ENCODE measurements at places on chromosomes 13 and 19.
A peak's percentile ranks its signal among the peaks of the same experiment; 100 is the strongest.

DNA sequence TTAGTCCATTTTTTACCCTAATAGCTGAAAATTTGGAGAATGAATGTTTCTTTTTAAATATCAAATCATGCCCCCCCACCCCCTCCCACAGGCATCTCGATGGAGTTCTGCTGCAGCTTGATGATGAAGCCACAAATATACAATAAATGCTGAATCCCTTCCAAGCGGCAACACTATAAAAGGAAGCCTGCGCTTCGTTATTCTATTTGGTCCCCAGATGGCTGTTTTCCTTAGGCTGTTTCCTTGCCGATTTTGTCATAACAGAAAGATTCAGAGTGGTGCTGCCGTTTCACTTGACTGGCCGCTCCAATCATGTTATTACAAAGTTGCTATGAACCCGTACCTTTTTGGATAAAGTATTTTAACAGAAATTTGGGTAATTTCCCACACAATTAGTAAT is 79.5 kb downstream of the MYO16 start:
- no peak for DNase-seq

- DNase-seq = no peak
Measured at GRCh38 chr13:44747179-44747578, 171.0 kb upstream of the TSC22D1 start.

DNA sequence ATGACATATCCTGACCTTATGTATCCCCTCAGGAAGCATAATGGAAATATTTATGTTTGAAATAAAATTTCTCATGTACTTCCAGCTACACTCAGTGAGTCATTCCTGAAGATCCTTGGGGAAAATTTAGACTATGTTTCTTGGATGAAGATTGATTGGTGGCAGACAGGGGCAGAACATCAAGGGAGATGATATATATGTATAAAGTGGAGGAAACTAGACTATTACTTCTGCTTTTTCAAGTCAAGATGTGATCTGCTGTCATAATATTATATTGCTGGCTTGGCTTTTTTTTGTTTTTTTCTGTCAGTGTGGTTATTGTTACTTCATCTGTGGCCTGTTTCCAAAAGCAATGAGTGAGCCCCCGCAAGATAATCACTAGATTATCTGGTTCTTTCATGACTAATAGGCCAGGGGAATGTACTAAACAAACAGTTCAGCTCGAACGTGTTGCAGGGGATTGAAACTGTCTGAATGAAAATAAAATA is 87.2 kb upstream of the TNFSF11 start:
- DNase-seq = no peak

GRCh38 chr19:46533078-46533620 is 37.5 kb upstream of the PNMA8B start:
- DNase-seq = no peak

- no peak for DNase-seq
Measured at GRCh38 chr13:32824675-32825074, 191.5 kb upstream of the KL start.

- DNase-seq = no peak
Measured at GRCh38 chr13:89786531-89786930, 1561.0 kb upstream of the MIR17HG start.

- peak; percentile 51 for DNase-seq
Measured at GRCh38 chr19:7917267-7918061, 2.7 kb upstream of the SNAPC2 start.

- DNase-seq = no peak
Measured at GRCh38 chr13:65808061-65808460, 1422.1 kb downstream of the PCDH9 start.

DNA sequence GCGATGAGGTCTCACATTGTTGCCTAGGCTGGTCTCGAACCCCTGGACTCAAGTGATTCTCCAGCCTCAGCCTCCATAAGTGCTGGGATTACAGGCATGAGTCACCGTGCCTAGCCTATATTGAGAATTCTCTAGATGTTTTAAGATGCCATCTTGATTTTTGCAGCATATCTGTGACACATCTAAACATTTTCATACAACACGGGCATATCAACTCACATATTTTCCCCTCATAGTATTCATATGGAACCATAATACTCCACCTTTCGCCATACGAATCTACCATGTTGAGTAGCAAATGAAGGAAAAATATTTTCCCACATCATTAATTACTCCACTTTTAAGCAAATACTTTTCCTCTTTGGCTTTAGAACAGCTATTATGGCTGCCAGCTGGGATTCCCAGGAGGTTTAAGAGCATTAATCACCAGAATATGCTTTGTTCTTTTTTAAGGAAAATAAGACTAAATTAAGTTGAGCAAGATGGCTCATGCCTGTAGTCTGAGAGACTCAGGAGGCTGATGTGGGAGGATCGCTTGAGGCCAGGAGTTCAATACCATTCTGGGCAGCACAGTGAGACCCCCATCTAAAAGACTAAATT is 56.9 kb upstream of the GTF2F2 start:
- DNase-seq = no peak

GRCh38 chr13:52092087-52092486 is 36.8 kb downstream of the NEK5 start:
- DNase-seq = no peak

- no peak for DNase-seq
Measured at GRCh38 chr19:19657397-19657783, 6.1 kb downstream of the ATP13A1 start.

DNA sequence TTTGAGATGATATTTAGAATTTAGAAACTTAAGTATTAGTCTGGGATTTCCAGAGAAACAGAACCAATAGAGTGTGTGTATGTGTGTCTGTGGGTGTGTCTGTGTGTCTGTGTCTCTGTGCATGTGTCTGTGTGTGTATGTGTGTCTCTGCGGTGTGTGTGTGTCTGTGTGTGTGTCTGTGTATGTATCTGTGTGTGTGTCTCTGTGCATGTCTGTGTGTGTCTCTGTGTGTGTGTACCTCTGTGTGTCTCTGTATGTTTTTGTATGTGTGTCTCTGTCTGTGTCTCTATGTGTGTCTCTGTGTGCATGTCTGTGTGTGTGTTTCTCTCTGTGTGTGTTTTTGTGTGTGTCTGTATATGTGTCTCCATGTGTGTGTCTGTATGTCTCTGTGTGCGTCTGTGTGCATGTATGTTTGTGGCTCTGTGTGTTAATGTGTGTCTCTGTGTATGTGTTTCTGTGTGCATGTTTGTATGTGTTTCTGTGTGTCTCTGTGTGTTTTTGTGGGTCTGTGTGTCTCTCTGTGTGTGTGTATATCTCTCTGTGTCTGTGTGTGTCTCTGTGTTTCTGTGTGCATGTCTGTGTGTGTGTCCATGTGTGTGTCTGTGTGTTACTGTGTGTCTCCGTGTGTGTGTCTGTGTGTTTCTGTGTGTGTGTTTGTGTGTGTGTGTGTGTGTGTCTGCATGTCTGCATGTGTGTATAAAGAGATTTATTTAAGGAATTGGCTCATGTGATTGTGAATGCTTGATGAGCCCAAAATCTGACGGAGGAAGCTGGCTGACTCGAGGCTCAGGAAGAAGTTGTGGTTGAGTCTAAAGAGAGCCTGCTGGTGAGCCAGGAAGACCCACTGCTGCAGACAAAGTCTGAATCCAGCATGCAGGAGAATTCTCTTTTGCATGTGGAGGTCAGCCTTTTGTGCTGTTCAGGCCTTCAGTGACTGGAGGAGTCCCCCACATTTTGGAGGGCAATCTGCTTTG is 22.2 kb downstream of the GPR42 start:
- no peak for DNase-seq

- DNase-seq = no peak
Measured at GRCh38 chr13:43785650-43786471, 911 bp downstream of the ENOX1 start.

All from stimulated activated CD4-positive, alpha-beta T cell treated with anti-CD3 and anti-CD28 coated beads, Interleukin-1b, Interleukin-23, amount 100 ng/mL, for 24 hours (primary cell).